Stomach (tissue), 19 donors: ENCODE measurements at places on chromosomes 3 and 15. TPM values are rescaled to one million over a fixed set of nuclear protein-coding genes. Genes with fewer than 3 reads are reported as not detected.

- H3K4me3 ChIP-seq = no peak overlapping the region
- H3K36me3 ChIP-seq = no peaks in the 10 kb centered on the region
- no peak for DNase-seq
- no peak overlapping the region for H3K27ac ChIP-seq
Measured at GRCh38 chr15:88378188-88378637, 89.0 kb downstream of the MRPL46 start.

The PLIN1 gene
- 3.8 TPM for total RNA-seq

DNA sequence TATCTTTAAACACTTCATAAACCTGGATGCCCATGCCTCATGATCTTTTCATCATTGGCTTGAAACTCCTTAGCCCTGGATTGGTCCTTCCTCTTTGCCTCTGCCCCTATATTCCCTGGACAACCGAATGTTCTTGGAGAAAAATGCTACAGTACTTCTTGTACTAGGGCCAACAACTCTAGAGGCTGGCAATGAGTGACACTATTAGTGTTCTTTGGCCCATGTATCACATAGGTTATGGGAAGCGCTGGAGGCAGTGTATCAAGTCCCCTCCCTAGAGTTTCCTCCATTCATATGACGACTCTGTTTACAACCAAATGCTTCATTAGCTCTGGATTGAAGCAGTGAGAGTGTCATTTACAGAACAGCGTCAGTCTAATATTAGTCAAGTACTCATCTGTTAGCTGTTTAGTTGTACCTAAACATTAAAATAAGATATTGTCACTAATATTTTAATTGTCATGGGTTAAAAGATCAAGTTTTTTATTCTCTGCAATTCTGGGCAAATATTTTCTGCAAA, 66.4 kb upstream of the MYO5C start:
- no peak overlapping the region for H3K4me3 ChIP-seq
- no peak for DNase-seq
- no peaks in the 10 kb centered on the region for H3K4me1 ChIP-seq
- no peak overlapping the region for H3K27ac ChIP-seq

DNA sequence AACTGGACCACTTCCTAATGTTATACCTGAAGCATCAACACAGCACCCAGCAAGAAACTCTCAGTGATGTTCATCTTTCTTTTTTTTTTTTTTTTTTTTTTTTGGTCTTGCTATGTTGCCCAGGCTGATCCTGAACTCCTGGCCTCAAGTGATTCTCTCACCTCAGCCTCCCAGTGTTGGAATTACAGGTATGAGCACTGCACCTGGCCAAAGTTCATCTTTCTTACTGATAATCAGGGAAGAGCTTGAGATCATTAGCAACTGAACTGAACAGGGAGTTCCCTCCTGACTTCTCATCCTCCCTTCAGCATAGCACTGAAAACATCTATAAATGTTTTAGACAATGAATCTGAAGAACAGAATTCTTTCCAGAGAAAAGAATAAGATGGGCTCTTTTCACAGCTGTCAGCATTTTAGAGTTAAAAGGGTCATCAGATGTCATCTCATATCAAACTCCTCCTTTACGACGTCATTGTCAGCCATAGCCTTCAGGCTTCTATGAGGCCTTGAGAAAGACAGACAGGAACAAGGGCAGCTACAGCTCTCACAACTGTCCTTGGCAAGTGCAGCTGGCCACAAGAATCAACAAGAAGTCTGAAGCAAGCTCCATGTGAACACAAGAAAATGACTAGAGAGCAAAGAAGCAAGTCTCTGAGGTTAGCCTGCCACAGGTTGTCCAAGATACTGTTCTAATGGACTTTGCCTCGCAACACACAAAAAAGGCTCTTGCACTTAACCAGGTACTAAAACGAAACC, 33.8 kb downstream of the SCAP start:
- H3K27ac ChIP-seq = peak overlapping the region; percentile 80
- H3K4me3 ChIP-seq = no peak overlapping the region
- H3K27me3 ChIP-seq = no peaks in the 10 kb centered on the region
- peaks cover 55% of the 10 kb centered on the region for H3K36me3 ChIP-seq

The SLC30A4 gene
- total RNA-seq = 8.1 TPM

DNA sequence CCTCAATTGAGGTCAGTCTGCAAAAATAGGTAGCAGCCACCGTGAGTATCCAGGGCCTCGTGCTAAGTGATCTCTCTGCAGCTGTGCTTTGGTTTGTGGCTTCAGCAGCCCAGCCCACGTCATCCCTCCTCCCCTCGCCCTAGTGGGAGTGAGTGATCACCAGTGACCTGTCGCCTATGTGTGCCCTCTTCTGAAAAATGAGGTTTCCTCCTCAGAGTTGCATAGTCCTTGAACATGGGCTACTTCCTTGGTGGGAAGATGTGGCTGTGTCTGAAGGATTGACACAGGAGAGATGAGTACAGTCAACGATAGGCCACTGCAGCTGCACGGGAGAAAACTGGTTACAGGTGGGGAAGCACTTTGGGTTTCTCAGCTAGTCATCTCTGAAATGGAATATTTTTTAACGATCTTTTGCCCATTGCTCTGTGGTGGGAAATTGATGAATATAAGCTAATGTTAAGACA, 144.8 kb upstream of the BHLHE40 start:
- H3K4me1 ChIP-seq = no peaks in the 10 kb centered on the region
- H3K27me3 ChIP-seq = no peaks in the 10 kb centered on the region
- no peaks in the 10 kb centered on the region for H3K36me3 ChIP-seq

DNA sequence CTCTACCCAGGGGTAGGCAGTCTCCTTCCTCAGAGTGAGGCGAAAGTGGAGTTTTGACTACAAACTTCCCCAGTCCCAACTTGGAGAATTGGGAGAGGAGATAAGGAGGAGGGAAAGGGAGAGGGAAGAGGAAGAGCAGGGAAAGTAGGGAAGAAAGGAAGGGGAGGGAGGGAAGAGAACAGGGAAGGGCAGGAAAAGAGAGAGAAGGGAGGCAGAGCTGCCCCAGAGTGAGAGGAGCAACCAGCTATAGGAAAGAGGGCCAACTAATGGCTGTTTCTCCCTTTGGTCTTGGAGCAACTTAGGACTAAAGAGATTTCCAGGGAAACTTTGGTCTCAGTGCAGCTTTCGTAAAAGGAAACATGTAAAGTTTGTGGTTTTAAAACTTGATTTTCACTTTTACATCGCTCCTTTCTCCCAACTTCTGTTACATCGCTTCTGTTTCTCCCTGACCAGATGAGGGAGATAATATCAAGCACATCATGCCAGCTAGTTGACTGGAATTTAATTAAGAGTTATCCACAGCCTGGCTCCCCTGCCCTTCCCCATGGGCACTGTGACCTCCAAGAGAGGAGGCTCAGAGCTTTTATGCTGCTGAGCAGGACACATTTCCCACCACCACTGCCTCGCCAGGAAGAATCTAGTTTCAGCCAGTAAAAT, 1.4 kb downstream of the CA12 start:
- no peaks in the 10 kb centered on the region for H3K36me3 ChIP-seq
- H3K27me3 ChIP-seq = peaks cover 22% of the 10 kb centered on the region
- peaks cover 12% of the 10 kb centered on the region for H3K4me1 ChIP-seq
- no peak for DNase-seq
- peak overlapping the region; percentile 59 for H3K4me3 ChIP-seq
- H3K27ac ChIP-seq = no peak overlapping the region

DNA sequence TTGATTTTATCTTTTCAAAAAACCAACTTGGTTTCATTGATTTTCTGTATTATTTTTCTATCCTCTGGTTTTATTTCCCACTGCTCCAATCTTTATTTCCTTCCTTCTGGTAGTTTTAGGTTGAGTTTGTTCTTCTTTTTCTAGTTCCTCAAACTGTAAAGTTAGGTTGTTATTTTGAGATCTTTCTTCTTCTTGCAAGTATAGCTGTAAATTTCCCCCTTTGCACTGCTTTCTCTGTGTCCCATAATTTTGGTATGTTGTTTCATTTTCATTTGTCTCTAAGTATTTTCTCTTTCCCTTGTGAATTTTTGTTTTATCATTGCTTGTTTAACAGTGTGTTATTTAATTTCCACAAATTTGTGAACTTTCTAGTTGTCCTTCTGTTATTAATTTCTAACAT, 120.0 kb downstream of the PLD1 start:
- no peaks in the 10 kb centered on the region for H3K36me3 ChIP-seq
- H3K4me1 ChIP-seq = peaks cover 15% of the 10 kb centered on the region
- no peak for DNase-seq
- no peak overlapping the region for H3K27ac ChIP-seq
- H3K27me3 ChIP-seq = no peaks in the 10 kb centered on the region
